ENCODE measurements at places on chromosomes 5 and 9. TPM values are rescaled to one million over a fixed set of nuclear protein-coding genes. Genes with fewer than 3 reads are reported as not detected.

Gene RASEF
- total RNA-seq = 2.4 TPM

Gene VLDLR
- 2.0 TPM for total RNA-seq

Gene TUBB4B
- total RNA-seq = 123 TPM

Gene POLR1E
- total RNA-seq = 11.8 TPM

Gene C5orf52
- total RNA-seq = not detected

Gene SLC22A4
- total RNA-seq = 0.20 TPM

DNA sequence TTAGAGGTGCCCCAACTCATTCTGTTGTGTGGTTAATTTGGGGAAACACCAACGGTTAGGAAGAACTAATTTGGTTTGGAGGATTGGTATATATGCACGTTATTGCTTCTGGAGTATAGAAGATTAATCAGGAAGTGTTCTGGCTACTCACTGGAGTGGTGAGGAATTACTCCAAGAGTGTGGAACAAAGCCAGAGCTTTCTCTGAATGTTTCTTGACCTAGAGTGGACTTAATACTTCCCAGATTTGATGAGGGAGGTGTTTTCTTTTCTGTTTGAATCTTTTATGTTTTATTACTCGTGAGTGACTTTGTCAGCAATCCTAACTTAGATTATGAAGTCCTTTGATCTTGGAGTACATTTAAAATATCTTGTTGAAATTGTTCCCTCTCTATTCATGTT lies 163.7 kb downstream of the MAN2A1 start:
- DNase-seq = no peak

DNA sequence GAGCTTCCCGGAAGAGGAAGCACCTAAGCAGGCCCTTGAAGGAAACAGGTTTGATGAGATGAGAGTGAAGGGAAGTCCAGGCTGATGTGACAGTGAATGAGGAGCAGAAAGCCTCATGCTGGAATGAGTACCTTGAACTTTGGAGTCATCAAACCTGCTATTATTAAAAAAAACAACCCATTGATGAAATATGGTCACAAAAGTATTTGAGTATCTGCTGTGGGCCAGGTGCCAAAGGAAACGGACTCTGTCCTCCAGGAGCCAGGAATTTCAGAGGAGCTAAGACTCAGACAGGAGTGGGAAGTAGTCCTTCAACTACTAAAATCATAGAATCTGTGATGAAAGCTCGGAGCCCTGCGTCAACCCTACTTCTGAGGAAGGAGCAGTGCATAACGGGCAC lies 11.9 kb downstream of the HAND1 start:
- DNase-seq = no peak

DNA sequence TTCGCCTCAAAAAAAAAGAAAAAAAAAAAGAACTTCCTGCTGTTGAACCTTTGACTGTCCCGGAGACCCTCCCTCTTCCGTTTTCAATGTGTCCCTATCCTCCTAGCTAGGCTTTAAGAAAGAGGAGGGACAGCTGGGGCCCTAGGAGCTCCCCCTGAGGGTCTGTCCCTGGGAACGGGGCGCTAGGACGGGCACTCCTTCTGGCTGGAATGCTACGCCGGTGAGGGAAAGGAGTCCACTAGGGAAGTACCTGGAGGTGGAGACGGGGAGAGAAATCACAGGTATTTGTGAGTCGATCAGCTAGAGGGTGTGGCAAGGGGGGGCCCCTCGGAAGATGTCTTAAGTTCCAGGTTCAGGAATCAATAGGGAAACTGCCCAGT lies 4.6 kb downstream of the SIT1 start:
- no peak for DNase-seq

- DNase-seq = no peak
Observed at GRCh38 chr5:101969742-101970141, 326.3 kb downstream of the SLCO4C1 start.

GRCh38 chr5:8114597-8115266 lies 245.8 kb downstream of the MTRR start:
- no peak for DNase-seq

- DNase-seq = no peak
Observed at GRCh38 chr9:99895510-99895909, 10.9 kb upstream of the STX17 start.

GRCh38 chr5:133714161-133714915 lies 102.0 kb upstream of the FSTL4 start:
- DNase-seq = no peak

- no peak for DNase-seq
Observed at GRCh38 chr9:14213504-14213903, 100.4 kb downstream of the NFIB start.

DNA sequence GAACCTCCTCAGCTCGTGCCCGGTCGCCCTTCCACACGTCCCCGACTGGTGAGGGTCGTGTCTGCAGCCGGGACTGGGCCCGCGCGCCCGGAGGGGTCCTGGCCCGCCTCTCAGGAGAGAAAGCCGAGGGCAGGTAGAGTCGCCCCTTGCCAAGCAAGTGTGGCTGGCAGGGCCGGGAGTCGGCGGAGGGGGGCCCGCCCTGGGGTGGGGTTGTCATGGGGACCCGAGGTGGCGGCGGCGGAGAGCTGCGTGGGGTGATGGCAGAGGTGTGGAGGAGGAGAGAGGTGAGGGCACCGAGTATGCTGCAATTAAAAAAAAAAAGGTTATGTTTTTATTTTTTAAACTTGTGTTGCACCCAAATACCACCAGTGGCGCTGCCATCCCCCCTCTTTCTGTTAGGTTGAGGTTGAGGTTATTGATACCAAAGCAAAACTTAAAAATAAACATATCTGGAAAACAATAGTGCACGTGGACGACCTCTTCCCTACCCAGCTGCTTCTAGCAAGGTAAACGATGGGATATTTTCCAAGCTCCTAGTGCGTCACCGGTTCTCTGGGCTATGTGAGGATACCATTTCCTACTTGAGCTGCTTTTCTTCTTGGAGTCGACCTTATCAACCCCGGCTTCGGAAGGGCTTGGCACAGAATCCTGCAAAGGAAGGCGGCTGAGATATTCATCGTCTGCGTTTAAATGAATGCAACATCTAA lies 660 bp downstream of the SCAMP1 start:
- peak; percentile 66 for DNase-seq

- no peak for DNase-seq
Observed at GRCh38 chr5:27083449-27084415, 45.3 kb upstream of the CDH9 start.

DNA sequence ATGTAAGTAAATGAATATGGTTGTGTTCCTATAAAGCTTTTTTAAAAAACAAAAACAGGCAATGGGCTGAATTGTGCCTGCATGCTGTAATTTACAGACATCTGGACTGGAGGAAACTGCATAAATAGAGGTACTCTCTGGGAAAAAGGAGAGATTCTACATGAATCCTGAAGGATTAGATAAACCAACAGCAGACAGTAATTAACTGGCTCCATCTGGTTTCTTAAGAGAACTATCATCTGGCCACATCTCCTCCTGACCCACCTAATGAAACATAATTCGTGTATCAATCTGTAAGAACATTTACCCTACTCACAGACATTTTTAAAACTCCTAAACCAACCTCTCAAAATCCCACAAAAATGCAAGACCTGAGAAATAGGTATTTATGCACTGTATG lies 528.1 kb upstream of the ST8SIA4 start:
- no peak for DNase-seq

DNA sequence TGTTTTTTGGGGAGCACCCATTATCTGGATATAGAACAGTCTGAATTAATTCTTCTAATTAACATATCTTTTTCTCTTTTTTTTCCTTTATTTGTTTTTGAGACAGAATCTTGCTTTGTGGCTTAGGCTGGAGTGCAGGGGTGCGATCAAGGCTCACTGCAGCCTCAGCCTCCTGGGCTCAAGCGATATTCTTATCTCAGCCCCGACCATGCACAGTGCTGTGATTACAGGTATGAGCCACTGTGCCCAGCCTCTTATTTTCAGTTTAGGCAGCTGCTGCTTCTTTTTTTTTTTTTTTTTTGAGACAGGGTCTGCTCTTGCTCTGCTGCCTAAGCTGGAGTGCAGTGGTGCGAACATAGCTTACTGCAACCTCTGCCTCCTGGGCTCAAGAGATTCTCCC lies 20.2 kb downstream of the UBE2R2 start:
- DNase-seq = peak; percentile 19

DNA sequence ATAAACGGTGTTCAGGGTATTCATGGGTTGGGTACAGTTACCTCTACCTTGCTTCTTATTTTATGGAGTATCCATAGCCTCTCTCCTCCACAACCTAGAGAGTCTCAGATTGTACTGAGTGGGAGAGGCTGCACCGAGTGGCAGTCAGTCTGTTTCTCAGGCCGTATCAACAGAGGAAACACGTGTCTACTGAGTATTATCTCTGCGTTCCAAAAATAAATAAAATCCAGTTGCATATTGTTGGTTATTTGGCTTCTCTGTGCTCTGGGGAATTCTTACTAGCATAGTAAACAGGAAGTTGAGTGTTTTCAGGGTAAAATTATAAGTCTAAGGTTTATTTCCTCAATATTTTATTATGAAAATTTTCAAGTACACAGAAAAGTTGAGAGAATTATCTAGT lies 231.0 kb downstream of the ARHGEF28 start:
- DNase-seq = no peak

- no peak for DNase-seq
Observed at GRCh38 chr9:105142406-105143135, 101.9 kb upstream of the SLC44A1 start.

- DNase-seq = no peak
Observed at GRCh38 chr9:89173072-89173471, 5.5 kb downstream of the SHC3 start.

DNA sequence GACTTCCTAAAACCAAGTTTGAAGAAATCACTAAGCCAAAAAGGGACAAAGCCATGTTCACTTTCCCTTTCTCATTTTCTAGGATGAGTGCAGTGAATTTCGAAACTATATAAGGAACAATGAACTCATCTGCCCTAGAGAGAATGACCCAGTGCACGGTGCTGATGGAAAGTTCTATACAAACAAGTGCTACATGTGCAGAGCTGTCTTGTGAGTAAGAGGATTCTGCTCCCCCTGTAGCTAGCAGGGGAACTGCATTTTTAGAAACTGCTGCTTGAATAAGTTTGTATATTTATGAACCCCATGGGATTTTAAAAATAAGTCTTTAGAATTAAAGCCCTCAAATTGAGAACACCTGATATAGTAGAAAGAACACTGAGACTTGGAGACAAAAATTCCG lies 42.7 kb upstream of the SPINK14 start:
- DNase-seq = no peak

DNA sequence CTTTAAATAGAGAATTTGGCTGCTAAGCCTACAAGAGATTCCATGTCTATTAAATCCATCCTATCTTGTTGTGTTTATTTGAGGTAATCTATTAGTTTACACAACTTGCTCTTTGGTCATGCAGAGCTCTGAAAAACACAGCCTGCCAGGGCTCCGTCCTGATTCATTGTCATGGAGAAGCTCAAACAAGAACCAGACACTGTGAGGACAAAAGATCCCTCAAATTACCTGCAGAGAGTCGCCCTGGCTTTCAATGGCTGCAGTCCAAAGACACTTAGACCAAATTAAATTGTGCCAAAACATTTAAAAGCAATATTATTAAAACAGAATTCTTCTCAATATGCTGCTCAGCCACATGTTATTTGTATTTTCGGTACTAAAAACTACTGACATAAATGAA lies 60.1 kb downstream of the CDH18 start:
- DNase-seq = no peak

- DNase-seq = no peak
Observed at GRCh38 chr5:43802119-43802518, 199.1 kb downstream of the NNT start.

DNA sequence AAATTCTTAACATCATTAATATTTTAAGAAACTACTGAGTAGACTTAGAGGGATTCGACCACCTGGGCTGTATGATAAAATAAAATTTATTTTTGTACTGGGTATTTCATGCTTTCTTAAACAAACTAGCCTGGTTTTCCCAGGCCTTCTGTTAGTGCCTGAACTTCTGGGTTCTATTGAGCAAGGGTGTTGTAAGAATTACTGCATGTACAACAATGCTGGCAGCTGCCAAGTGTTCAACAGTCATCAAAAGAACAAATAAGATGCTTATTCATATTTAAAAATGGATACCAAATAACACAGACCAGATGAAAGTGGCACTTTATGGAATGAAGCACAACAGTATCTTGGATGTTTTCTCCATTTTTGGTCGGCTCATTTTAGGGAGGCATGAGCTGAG lies 123.2 kb upstream of the FBXL7 start:
- no peak for DNase-seq

DNA sequence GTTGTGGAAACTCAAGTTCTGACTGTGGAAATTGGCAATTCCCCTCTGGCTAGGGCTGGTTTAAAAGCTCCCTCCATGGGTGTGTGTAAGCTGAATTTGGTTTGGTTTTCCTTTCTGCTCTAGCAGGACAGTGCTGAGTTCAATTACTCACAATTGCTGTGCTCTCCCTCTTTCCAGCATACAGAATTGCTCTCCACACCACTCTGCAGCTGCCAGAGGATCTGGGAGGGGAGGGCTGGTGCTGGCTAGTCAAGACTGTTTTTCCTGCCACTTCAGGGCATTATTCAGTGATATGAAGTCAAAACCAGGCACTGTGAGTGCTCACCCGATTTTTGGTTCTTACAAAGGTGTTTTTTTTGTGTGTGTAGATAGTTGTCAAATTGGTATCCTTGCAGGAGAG lies 336.9 kb upstream of the SLC24A2 start:
- DNase-seq = no peak

DNA sequence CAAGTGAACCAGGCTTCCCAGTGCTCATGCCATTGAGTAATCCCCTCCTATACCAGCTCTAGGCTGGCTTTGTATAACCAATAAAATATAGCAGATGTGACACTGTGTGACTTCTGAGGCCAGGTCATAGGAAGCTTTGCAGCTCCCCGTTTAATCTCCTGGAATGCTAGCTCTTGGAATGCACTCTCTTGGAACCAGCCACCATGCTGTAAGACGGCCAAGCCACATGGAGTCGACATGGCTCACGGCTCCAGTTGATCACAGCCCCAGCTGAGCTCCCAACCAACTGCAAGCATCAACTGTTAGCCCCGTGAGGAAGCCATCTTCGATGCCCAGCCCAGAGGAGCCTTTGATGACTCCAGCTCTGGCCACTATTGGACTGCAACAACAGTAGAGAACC lies 74.5 kb downstream of the SH3TC2 start:
- no peak for DNase-seq

DNA sequence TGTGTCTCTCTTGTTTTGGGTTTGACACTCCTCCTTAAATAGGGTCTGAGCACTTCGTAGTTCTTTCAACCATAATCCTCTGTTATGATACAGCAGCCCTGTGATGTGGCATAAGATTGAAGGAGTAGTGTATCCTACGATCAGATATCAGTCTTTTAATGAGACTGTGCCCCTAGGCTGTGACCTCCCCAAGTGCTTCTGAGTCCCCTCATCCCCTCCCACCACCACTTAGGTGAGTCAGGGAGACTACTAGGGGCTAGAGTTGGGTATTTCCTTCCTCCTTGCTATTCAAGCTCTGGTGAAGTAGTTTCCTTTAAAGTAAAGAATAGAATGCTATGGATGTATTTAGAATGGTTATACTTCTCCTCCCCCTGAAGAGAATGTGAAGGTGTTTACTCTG lies 637.2 kb upstream of the GRAMD2B start:
- no peak for DNase-seq

- DNase-seq = no peak
Observed at GRCh38 chr9:115359017-115359780, 241.2 kb upstream of the TNC start.

- DNase-seq = no peak
Observed at GRCh38 chr5:89036704-89037489, 153.9 kb upstream of the MEF2C start.

GRCh38 chr5:114056185-114056538 lies 305.7 kb upstream of the KCNN2 start:
- DNase-seq = no peak

All from left lobe of liver (tissue), 2 donors.